ENCODE measurements at places on chromosomes 3 and 15. TPM values are rescaled to one million over a fixed set of nuclear protein-coding genes. Genes with fewer than 3 reads are reported as not detected.
A peak's percentile ranks its signal among the peaks of the same experiment; 100 is the strongest.

DNA sequence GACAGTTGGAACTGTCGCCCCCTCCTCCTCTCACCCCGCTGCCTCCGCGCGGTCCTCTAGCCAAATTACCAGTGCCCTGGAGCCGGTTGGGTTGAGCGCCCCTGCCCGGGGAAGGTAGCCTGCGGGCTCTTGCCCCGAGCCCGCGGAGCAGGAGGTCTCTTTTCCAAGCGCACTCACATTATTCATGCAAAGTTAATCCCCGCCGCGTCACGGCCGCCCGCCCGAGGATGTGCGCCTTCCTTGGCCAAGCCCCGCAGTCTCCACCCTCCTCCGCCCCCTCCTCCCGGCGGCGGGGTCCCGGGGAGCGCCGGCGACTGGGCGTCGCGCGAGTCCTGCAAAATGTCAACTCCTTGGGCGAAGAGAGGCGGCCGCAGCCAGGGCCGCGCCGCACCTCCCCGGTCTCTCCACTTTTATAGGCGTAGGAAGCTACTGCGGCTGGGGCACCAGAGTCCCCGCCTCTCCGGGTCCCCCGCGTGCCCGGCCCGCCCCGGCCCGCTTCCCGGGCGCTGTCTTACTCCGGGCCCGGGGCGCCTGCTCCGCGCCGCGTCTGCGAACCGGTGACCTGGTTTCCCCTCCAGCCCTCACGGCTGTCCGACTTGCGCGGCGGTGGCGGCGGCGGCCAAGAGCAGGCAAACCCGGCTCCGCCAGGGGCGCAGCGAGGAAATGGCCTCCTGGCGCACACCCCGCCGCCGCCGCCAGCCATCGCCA lies at the start of gene THRB:
TSS of gene THRB (minus strand) at position 233 of the 708 bp plus-strand sequence.
- peak; percentile 80 for DNase-seq

- no peak for DNase-seq
Measured at GRCh38 chr3:63966007-63966406, 53.8 kb upstream of the SCAANT1 start.

DNA sequence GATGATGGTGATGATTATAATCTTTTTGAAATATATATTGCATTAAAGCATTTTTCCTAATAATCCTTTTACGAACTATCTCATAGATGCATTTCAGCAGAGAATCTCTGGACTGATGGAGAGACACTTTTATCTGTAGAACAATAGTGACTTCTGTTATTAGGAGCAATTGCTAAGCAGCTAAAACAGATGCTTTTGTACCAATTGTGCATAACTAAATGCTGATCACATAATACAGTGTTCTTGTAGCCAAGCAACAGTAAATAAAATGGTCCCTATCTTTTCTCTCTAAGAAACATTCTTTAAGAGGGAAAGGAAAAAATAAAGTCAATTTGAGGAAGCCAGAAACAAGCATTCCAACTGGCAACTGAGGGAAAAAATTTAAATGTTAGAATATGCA lies 405.8 kb upstream of the GOLIM4 start:
- DNase-seq, result no peak

DNA sequence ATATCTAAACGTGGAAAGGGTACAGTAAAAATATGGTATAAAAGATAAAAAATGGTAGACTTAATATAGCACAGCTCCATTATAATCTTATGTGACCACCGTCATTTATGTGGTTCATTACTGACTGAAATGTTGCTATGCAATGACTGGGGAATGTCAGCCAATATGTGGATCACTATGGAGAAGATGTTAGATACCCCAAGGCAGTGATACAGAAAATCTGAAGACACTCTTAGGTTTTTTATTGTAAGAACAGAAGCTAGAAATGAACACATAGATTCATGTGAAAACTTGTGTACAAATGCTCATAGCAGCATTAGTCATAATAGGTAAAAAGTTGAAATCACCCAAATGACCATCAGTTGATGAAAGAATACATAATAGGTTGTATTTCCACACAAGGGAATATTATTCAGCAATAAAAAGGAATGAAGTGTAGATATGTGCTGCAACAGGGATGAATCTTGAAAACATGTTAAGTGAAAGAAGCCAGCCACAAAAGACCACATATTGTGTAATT lies 18.4 kb downstream of the MEF2A start:
- no peak for DNase-seq

DNA sequence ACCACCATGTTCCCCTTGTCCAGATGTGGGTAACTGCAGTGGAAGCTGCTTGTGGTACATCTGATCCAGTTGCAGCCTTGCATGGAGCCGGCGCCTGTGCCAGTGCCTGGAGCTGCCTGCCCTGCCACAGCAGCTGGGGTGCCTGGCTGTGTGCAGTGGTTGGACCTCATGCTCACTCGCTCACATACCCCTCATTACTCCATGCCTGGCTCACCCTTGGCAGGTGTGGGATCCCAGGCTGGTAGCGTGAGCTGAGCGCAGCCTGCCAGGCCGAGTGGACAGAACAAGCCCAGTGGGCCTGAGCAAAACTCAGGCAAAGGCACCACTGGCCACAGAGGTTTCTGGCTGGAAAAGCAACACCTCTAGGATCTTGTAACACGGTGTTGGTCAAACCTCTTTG lies 35.7 kb downstream of the ROPN1B start:
- no peak for DNase-seq

DNA sequence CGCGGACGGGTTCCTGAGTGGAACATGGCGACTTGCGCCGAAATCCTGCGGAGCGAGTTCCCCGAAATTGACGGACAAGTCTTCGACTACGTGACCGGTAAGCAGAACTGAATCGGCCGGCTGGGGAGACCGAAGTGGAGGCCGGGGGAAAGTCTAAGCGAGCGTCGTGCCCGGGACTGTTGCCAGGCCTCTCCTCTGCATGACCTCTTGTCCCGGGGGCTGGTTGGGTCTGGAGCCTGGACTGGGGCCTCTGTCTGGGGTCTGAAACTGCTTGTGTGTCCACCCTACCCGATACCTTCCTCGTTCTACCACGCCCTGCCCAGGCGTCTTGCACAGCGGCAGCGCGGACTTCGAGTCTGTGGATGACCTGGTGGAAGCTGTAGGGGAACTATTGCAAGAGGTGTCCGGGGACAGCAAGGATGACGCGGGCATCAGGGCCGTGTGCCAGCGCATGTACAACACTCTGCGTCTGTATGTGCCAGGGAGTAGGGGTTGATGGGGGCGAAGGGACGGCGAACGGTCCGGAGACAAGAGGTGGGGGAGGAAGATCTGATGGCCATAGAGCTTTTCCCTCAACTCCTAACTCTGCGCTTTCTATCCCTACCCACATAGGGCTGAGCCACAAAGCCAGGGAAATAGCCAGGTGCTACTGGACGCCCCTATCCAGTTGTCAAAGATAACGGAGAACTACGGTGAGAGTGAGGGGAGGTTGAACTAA lies at the start of gene ABCF3:
TSS of gene ABCF3 (plus strand) at position 16 of the 718 bp plus-strand sequence. CDS start at position 25, 9 bp downstream.
- no peak for DNase-seq

- no peak for DNase-seq
Measured at GRCh38 chr3:195540511-195540910, 2.6 kb downstream of the PPP1R2 start.

- no peak for DNase-seq
Measured at GRCh38 chr3:62839748-62840147, 35.5 kb downstream of the CADPS start.

CSTA gene
- total RNA-seq, result 1.0 TPM

REC114 gene
- not detected for total RNA-seq

LEKR1 gene
- total RNA-seq, result 1.6 TPM

POMGNT2 gene
- 10.1 TPM for total RNA-seq
